ENCODE measurements at places on chromosomes 7 and 10. TPM values are rescaled to one million over a fixed set of nuclear protein-coding genes. Genes with fewer than 3 reads are reported as not detected.

DNA sequence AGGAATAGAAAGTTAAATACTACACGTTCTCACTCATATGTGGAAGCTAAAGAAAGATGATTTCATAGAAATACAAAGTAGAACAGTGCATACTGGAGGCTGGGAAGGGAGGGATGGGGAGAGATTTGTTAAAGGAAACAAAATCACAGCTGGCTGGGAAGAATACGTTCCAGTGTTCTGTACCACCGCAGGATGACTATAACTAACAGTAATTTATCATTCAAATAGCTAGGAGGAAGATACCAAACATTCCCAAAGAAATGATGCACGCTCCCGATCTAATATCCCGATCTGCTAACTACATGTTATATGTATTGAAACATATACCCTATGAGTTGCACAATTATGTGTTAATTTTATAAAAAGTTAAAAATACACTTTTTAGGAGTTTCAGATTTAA, 162.3 kb downstream of the ZMYND11 start:
- no peak for DNase-seq

- DNase-seq: no peak
Measured at GRCh38 chr10:22219308-22219707, 1.5 kb upstream of the EBLN1 start.

Gene DOCK1
- 31.2 TPM for total RNA-seq

Gene ZNF804B
- 0.05 TPM for total RNA-seq

Gene CISD1
- total RNA-seq: 149 TPM

Gene RADIL
- 2.5 TPM for total RNA-seq

GRCh38 chr10:22047812-22048211, 44.3 kb upstream of the DNAJC1 start:
- DNase-seq: no peak

DNA sequence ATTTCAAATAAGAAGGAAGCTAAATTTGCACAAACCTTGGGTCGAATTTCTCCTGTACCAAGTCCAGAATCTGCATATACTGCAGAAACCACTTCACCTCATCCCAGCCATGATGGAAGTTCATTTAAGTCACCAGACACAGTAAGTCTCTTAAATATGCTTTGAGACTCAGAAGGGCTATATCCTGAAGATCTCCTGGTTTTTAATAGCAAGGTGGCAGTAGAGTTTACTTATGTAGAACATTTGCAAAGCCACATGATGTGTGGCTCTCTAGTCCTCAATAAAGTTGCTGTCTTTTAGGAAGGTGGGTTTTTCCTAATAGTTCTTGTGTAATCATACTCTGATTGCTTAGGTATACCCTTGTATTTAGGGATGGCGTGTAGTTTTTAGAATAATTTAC, 8.7 kb downstream of the DBF4 start:
- no peak for DNase-seq

- no peak for DNase-seq
Measured at GRCh38 chr7:90736968-90737939, 141.1 kb downstream of the CDK14 start.

DNA sequence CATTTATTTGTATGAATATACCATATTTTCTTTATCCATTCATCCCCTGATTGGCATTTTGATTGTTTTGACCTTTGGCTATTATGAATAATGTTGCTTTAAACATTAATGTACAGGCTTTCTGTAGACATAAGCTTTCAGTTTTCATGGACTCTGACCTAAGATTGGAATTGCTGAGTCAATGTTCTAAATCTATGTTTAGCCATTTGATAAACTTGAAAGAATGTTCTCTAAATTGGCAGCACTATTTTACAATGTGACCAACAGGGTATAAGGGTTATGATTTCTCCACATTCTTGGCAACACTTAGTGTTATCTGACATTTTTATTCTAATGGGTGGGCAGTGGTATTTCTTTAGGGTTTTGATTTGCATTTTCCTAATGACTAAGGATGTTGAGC, 229.7 kb upstream of the ETV1 start:
- DNase-seq: no peak

- no peak for DNase-seq
Measured at GRCh38 chr7:152451356-152451755, 15.6 kb upstream of the KMT2C start.

Gene PAX4
- not detected for total RNA-seq

- DNase-seq: peak; percentile 74
Measured at GRCh38 chr7:1807821-1808600, 137.9 kb downstream of the ELFN1 start.

DNA sequence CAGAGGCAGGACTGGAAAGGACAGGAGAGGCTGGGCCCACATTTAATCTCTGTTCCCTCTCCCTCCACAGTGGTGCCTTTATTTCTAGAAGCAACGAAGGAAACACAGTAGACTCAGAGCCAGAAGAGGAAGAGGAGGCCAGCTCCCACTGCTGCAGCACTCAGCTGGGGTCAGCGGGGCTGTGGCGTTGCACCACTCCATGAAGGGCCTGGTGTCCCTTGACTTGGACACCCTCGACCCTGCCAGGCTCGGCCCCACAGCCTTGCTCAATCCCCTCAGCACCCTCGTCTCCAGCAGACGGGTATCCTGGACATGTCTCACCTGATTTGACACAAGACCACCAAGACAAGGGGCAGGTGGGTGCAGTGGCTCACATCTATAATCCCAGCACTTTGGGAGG, 38.8 kb downstream of the PRKAG2 start:
- no peak for DNase-seq

GRCh38 chr7:116698930-116699721, 27.1 kb downstream of the MET start:
- DNase-seq: no peak

DNA sequence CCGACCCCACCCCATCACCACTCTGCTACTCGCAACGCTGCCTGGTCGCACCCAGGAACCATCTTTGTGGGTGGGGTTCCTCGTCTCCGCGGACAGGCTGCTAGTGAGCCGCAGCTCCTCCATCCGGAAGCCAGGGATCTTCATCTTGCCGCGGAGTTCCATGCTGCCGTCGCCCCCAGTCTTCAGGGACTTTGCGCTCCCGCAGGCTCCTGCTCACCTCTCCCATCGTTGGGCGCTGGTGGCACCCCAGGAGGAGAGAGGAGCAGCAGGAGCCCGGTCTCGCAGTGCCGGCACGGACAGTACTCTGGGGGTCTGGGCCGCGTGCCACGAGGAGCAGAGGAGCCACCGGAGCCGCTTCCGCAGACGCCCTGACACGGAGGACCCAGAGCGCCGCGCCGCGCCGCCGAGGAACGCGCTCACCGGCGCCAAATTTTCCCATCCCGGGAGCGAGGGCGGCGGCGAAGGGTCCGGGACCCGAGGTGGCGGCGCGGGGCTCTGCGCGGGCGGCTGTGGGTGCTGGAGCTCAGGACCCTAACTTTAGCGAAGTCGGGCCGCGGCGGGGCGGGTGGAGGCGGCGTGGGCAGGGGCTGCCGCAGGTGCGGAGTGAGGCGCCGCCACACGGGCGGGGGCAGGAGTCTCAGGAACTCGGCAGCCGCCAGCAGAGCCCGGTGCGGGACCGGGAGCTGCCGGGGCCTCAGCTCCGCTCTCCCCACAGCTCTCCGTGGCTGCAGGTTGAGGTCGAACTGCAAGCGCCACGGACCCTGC, 750.1 kb upstream of the SORCS1 start:
- no peak for DNase-seq

- no peak for DNase-seq
Measured at GRCh38 chr10:23525406-23525805, 86.5 kb downstream of the OTUD1 start.

GRCh38 chr10:120458432-120458831, 1.4 kb downstream of the PLPP4 start:
- no peak for DNase-seq

Gene VWDE
- total RNA-seq: 0.38 TPM

GRCh38 chr7:87543623-87544022, 57.1 kb downstream of the ABCB1 start:
- no peak for DNase-seq

- no peak for DNase-seq
Measured at GRCh38 chr10:122139627-122140170, 131.4 kb upstream of the BTBD16 start.

DNA sequence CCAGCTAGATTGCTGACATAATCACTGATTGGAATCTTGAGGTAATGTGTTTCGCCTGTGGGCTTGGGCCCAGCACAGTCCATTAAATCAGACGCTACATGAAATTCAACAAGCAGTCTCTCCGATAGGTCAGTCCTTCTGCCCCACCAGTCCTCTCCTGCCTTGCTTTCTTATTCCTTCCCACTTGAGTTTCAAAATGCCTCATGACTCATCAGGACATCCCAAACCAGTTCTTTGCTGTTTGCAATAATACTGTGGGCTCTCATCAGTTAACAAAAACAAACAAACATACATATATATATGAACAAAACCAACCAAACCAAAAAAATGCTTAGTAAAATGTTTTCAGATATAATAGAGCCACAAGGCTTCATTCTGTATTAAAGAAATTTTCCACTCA, 599.0 kb downstream of the SORCS1 start:
- no peak for DNase-seq

Gene DNAJC30
- 16.4 TPM for total RNA-seq

Gene GRID2IP
- not detected for total RNA-seq

Gene PNLIPRP1
- total RNA-seq: not detected

Gene CYP2E1
- 2.2 TPM for total RNA-seq

DNA sequence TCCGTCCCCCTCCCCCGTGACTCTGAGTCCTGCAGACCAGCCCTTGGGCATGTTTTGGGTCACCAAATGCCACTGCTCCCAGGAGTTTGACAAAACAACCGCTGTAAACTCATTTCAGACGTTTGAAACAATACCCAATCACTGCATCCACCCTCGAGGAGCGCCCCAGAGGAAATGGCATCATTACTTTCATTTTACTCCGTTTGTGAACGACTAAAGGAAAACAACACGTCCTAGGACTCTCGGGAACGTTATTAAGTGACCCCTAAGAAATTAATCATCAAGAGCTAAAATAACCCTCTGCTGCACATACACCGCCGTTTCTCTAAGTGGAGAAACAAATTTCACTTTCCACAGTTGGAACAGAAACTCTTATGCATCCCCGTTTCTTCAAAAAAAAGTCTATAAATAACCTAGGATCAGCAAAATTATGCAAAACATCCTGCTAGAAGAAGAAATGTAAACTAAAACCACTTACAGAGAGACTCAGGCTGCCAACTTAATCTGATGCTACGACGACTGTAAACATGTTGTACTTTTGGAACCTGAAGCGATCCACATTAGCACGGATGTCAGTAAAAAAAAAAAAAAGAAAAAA, 109.9 kb upstream of the EFCAB10 start:
- no peak for DNase-seq

Data from cardiac septum (tissue), 1 donor.